ENCODE measurements at places on chromosomes 6 and 20.

GRCh38 chr6:139390447-139390846 is 16.0 kb upstream of the CITED2 start:
- no peak for DNase-seq

DNA sequence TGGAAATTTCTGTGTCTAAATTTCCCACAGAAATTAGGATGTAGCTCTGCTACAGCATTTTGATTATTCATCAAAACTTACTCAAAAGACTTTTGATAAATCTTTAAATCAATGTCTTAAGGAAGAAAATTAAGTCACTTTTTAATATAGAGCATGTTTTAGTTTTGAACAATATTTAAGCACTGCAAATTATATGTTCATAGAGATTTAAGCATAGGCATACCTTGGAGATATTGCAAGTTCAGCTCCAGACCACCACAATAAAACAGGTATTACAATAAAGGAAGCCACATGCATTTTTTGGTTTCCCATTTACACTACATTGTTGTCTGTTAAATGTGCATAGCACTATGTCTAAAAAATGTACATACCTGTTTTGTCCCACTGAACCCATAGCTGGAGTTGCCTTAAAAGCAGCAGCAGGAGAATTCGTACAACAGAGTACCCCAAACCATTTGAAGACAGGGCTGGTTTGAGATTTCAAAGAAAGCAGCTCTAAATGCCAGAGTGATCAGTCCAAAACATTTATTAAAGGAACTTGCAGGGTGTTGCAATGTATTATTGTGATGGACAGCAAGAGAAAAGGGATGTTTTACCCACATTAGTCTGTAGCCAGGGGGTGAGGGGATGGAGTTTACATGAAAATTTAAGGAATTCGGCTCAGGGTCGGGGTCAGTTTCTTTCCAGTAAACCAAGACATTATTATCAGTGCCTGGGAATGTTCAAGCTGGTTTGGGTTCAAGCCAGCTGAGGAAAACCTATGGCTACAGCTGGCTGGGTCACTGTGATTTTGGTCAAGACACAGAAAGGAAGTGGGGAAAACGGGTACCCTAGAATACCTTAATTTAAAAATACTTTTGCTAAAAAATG is 6.3 kb upstream of the LOC128125822 start:
- no peak for DNase-seq

DNA sequence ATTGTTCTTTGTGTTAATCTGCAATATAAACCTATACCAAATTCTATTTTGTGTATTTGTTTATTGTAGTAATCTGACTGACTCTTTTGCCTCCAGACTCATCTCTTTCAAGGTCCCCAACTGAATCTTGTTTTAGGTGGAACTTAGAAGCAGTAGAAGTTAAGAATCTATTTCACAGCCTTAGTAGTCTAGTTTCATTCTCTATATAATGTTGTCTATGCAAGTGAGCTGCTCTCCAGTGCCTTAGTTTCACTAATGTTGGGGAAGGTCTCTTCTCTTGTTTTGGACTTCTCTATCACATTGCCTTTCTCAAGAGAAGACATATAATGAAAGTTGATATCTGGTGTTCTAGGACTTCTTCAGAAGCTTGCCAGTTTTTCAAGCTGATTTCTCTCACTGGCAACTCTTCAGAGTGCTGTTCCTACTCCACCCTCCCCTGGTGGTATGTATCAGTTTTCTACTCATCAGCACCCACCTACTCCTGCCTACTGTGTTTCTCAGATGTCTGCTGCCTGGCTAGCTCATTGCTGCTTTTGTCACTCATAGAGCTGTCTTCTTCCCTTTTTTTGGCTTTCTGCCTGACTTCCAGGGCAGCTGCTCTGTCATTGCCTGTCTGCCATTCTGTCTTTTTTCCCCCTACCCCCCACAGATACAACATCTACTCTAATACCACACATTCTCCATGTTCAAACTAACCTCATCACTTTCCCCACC is 82.1 kb downstream of the PTPRA start:
- peak; percentile 21 for DNase-seq

- DNase-seq: no peak
Measured at GRCh38 chr6:93337014-93337413, 82.3 kb downstream of the EPHA7 start.

GRCh38 chr6:43505718-43506117 is 4.4 kb downstream of the LRRC73 start:
- no peak for DNase-seq

GRCh38 chr6:137926207-137926731 is 59.2 kb downstream of the TNFAIP3 start:
- DNase-seq: no peak

DNA sequence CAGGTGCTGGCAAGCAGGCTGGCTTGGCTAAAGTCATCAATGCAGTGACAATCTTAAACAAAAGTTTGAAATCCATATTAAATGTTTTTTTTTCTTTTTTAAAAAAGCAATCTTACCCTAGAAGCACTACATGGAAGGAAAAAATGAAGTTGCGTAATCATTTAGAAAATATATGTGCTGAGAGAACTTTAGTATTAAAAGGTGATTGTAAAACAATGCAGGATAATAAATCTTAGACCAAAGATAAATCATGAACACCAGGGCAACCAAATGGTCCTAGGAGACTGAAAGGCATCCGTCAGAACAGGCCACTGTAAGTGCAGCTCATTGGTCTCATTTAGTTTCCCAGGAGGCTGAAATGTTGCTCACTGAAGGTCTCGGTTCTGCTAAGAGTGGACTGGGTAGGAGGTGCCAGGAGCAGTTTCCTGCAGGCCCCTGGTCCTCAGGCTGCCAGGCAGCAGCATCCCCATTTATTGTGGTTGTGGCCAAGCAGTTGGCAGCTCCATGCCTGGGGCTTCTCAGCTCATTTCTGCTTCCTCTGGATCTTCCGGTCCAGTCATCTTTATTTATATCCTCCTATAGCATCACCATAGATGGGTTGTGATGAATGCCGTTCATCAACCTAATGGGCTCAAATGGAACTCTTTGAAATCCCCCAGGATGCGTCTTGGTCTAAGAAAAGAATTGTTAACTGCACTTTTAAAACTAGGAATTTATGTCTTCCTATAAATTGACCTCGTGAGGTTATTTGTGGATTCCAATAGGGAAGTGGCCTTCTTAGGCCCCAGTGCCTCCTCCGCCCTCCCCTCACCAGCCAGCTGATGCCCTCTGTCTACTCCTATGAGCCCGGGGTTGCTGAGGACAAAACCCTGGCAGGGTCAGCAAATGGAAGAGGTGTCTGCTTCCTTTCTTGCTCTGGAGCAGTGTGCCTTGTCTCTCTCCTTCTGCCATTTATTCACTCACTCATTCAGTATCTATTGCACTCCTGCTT is 269.0 kb downstream of the UST start:
- DNase-seq: peak; percentile 63

DNA sequence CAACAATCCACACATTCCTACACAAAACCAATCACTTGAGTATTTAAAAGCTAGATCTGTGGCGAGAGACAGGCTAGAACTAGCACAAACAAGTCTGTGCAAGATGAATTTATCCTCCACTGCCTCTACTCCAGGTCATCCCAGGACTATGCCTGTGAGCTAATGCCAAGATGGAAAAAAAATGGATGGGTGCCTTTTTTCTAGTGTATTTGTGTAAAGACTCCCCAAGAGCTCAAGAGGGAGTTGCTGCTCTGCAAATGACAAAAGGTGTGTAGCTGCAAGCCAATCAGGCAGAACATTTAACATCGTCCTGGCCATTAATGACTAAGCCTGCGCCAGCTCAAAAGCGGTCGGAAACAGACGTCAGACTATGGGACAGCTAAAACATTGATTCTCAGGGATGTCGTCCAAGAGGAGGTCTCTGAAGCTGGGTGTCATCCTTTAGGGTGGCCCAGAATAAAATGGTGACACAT is 21.9 kb downstream of the ATXN1 start:
- DNase-seq: no peak

- DNase-seq: no peak
Measured at GRCh38 chr20:51960047-51960675, 157.8 kb upstream of the SALL4 start.

GRCh38 chr6:90493332-90493731 is 93.5 kb downstream of the MAP3K7 start:
- DNase-seq: no peak

- no peak for DNase-seq
Measured at GRCh38 chr20:60569116-60569515, 610.9 kb downstream of the CDH26 start.

GRCh38 chr6:8904754-8905153 is 469.4 kb upstream of the SLC35B3 start:
- no peak for DNase-seq

DNA sequence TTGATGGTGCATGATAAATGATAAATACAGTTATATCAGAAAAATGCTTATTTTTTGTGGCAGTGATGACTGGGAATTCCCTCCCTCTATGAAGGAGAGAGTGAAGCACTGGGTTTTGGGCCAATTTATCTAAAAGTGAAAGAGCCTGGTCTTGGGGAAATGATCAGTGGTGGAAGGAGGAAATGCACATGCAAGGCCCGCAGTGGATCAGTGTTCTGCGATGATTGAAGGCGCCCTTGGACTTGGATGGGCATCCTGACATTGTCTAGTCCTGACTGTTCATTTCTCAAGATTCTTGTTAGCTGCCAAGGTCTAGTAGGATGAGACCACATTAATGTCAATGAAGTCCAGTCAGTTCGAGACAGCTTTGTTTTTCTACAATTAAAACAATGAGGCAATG is 272.0 kb upstream of the SLC35B3 start:
- no peak for DNase-seq

GRCh38 chr6:141359953-141360352 is 772.8 kb upstream of the GJE1 start:
- no peak for DNase-seq

GRCh38 chr6:129488313-129488712 is 221.7 kb downstream of the ARHGAP18 start:
- no peak for DNase-seq

DNA sequence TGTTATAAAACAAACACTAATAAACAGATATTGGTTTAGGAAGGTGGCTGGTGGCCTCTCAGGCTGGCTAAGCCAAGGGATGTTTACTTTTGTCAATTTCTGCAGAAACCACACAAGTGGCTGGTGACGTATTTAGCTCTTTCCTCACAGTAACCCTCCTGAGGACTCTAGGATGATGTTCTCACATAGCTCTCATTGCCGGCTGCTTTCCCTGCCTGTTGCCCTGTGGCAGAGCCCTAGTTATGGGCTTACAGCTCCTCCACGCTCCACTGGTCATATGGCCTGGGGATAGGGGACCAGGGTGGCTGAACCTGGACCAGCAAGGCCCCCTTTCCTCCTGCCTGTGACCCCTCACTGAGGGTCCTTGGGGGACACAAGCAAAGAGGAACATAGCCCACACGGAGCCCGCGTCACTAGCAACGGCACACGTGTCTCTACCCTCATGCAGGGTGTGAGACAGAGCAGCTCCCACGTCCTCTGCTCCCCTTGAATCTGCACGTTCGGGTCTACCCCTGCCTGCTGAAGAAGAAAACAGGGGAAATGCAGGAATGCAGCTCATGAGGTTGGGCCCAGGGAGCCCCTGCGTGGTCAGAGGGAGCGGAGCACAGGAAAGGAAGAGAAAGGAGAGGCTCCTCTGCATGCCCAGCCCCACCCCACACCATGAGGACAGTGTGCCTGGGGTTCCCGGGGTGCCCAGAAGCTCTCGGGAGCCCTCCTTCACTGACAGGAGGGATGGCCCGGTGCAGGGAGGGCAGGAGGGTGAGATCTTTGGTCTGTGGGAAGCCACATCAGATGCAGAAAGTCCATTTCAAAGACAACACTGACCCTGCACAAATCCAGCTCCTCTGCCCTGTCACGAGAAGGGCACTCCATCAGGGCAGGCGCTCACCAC is 13.9 kb downstream of the RAMACL start:
- peak; percentile 21 for DNase-seq

DNA sequence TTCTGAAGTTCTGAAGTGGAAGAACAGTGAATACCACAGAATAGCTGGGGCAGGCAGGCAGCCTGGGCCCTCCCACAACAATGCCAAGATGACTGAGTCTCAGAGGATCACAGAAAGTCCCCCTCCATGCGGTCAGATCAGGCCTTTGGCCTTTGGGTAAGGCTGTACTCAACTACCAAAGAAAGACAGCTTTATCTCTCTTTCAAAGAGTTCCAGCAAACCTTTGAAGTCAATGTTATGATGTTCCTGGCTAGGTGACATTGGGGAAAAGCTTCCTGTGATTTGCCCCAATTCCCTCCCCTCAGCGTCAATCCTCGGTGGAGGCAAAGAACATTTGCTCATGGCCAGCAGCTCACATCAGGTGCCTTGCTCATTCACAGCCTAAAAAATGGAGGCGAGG is 10.7 kb upstream of the FBXO9 start:
- no peak for DNase-seq

DNA sequence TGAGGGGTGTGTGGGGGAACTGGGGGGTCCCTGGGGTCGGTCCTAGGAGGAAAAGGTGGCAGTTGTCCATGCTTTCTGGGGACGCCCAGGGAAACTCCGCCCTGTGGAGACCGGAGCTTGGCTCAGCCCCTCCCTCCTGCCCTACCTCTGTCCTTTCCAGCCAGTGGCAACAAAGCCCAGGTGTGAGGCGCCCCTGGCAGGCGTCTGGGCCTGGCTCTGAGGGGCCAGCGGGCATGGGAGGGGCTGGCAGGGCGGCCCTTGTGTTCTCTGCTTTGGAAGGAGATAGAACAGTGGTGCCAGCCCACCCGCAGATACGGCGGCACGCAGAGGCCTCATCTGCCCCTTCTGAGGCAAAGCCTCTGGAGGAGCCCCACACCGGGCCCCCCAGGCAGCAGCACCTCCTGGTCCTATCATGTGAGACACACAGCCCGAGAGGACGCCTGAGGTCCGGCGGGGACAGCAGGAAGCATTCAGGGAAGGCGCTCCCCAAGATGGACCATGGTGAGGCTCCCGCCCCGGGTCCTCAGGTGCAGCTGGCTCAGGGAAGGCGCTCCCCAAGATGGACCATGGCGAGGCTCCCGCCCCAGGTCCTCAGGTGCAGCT is 47.9 kb downstream of the YTHDF1 start:
- DNase-seq: no peak

DNA sequence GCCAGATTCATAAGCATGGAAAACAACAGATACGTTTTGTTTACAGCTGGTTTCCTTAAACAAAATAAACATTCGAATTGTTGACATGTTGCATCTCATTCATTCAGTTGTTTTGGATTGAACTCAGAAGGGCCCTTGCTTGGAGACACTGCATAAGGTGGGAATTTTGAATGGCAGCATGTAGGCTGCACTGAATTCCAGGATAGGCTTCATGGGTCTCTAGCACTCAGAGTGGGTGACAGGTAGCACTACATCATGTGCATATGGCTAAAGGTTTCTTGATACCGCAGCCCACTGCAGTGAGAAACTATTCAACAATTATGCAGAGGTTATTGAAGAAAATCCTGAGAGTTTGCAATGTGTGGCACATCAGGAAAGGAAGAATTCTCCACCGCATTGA is 1.6 kb downstream of the BEND6 start:
- DNase-seq: no peak

DNA sequence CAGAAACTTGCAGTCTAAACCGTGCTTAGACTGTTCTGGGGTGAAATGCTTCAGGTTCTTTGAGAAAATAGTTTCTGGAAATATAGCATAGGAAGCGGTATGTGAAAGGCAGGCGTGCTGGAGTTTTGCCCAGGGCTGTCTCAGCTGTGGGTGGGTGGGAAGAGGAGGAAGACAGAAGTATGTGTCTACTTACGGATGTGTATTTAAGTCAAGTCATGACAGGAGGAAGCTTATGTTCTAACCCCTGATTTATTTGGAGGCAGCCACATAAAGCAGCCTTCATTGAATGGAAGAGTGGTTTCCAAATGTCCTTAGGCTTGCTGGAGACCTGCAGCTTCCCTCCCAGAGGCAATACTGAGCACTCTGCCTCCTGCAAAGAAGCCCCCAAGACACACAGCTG is 345.8 kb upstream of the PRND start:
- peak; percentile 68 for DNase-seq

- no peak for DNase-seq
Measured at GRCh38 chr20:17872434-17872833, 96.2 kb downstream of the SNX5 start.
